ENCODE measurements at places on chromosomes 3 and 15.

DNA sequence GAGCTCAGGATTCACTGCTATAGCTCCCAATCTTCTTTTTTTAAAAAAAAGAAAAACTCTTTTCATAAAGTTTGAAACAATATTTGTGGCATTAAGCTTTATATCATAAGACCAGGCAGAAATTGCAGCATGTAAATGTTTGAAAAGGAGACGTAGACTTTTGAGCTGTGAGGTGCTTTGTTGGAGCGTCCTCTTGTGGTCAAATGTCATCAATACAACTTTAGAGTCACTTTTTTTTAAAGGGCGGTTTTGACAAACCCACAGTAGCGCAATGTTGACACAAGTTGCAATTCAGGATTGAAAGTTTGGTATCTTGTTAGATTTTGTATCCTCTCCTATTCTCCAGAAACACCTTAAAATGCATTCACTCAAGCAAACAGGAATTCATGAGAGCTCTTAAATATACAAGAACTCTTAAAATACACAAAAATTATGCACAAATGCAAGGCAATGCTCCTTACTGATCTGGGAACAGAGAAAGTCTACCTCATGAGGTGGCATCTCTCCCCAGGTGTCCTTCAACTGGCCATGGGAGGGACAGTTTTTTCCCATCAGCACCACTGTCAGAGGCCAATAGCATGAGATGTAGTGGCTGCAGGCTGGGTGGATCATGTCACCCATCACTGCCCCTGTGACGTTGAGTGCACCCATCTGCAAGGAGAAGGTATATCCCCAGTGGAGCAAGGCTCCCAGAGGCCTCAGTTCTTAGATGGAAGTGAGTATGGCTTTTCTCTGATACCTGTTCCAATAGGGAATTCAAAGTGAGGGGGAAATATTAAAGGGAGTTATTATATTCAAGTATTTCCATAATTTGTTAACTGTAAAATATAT is 70.7 kb downstream of the ANXA2 start:
- DNase-seq: no peak

- DNase-seq: no peak
Measured at GRCh38 chr15:80026754-80027153, 32.7 kb upstream of the ZFAND6 start.

DNA sequence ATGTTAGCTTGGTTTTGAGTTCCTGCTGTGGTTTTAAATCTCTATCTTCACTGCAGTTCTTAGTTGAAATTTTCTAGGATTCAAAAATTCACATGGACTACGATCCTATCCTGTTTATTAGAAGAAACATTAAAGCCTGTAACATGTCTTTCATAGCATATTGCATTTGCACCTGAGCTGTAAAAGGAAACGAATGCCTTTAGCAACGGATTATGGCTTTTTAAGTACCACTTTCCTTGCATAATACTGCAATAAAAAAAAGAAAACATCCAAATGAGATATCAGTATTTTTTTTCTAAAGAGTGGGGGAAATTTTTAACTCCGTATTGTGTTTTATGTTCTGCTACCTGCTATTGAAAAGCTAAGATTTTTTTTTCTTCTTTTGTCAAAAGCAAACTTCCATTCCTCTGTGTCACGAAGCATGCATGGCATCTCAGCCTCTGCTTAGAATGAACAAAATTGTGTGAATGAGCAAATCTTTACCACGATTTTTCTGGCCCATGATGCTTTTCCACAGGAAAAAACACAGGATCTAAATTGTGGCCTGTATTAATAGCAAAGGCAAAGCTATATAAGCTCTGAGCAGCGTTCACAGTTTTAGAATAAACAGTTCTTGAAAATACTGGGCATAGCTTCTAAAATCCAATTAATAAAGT is 110.0 kb upstream of the CDIN1 start:
- DNase-seq: no peak

- DNase-seq: no peak
Measured at GRCh38 chr15:77907824-77908751, 169.4 kb downstream of the TBC1D2B start.

GRCh38 chr3:60403866-60404265 is 847.4 kb downstream of the FHIT start:
- no peak for DNase-seq

DNA sequence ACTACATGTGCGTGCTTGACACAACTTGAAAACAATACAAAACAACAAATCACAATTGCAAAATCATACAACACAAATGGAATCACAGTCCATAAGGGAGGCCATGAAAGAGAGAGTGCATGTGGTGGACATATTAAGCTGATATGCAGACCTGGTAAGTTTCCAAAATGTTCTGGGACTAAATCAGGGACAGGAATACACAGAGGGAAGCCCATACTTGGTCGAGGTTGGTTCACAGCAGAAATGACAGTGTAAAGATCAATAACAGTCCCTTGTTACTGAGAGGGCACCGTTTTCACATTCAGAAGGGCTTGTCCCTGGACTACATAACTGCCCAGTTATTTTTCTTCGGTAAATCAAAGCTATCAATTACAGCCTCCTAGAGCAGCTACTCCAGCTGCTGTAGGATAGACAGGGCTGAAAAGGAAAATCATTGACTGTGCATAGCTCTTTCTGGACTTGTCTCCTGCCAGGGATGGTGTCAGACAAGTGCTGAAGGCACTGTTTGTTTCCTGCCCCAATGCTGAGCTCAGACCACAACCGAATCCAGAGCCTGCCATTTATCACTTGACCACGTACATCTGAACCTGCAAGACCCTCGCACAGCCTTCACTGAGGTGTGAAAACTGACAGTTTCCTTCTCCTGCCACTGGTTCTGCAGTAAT is 79.5 kb upstream of the KCNMB2 start:
- no peak for DNase-seq

DNA sequence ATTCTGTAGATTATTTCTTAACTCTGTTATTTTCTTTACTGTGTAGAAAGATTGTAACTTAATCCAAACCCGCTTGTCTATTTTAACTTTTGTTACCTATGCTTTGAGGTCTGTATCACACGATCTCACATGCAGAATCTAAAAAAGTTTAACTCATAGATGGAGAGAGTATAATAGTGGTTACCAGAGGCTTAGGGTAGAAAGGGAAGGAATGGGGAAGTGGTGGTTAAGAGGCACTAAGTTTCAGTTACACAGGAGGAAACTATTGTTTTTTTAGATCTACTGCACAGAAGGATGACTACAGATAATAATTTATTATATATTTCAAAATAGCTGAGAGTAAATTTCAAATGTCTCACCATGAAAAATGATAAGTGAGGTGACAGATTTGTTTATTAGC is 515.2 kb downstream of the RSL24D1 start:
- no peak for DNase-seq

GRCh38 chr15:85515212-85515611 is 134.8 kb downstream of the AKAP13 start:
- no peak for DNase-seq

- DNase-seq: no peak
Measured at GRCh38 chr15:52976516-52977075, 186.5 kb upstream of the ONECUT1 start.

DNA sequence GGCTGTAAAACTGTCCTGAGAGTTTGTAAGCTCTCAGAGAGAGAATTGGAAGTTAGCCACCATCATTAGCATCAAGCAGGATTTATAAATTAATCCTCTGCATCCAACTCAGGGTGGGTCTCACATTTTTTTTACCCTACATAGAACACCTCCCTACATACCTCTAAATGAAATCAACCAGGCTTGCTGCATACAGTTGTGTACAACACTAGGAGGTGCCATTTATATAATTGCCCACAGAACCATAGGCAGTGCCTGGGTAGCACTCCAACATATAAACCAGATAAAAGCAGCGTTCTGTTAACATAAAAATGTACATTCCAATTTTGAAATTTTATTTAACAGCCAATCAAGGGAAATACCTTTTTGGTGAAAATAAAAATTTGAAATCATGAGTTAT is 48.2 kb upstream of the SELENOK start:
- DNase-seq: no peak

DNA sequence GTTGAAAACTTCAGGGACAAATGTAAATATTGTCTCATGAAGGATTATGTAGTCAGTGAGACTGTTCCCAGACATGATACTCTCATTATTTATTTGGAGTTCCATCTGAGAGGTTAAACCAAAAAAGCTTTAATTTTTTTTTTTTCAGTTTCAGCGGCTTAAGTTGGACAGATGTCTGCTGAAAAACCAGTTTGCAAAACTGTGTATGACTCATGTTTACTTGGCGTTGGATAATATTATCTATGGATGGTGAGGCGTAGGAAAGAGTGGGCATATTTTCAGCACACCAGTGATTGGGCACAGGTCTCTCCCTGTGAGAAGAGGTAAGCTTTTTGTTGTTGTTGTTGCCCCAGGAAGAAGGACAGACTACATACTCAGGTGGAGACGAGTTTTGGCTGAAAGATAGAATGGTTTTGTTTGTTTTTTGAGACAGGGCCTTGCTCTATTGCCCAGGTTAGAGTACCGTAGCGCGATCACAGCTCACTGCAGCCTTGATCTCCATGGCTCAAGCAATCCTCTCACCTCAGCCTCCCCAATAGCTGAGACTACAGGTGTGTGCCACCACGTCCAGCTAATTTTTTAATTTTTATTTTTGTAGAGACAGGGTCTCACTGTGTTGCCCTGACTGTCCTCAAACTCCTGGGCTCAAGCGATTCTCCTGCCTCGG is 16.4 kb upstream of the ANXA2 start:
- DNase-seq: no peak

DNA sequence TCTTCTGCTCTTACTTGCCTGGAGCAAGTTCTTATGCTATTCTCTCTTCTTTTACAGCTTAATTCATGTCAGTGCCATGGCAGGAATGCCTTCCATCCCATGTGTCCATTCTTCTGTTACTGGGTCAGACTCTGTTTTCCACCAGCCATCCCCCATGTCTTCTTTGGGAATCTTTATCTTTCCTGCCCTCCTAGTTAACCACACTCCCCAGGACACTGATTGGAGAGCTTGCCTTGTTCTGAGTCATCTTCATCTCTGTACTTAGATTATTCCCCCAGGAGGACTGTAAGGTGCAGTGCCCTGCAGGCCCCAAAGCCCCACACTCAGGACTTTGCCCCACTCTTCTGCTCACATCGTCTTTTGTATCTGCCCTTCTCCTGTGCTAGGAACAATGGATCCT is 3.6 kb downstream of the ABHD17C start:
- no peak for DNase-seq

- DNase-seq: no peak
Measured at GRCh38 chr3:96865605-96866004, 51.2 kb downstream of the EPHA6 start.

GRCh38 chr3:177430653-177431052 is 233.4 kb upstream of the TBL1XR1 start:
- no peak for DNase-seq

DNA sequence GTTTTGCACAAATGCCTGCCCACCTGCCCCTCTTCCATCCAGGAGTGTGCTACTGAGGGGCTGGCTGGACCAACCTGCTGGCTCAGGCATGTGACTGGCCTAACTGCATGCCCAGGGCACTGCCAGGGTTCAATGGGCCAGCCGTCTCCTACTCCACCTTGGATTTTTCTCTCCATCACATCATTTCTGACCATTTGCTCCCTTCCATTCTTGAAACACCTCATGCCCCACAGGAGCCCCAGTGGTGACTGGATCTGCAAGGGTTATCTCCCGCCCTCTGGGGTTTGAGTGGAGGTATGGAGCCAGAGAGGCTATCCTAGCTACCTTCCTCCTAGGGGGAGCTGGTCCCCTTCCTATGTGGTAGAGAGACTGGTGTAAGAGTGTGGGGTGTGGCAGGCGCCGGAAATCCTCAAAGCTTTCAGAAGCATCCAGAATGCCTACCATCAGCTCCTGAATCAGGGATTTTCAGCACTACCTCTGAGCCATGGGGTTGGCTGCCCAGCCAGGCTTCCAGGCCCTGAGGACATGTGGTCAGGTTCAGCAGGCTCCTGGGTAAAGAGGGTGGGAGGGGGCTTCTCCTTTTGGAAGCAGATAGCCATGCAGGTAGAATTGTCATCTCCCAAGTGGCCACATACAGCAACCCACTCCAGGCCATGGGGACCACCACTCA is 2.9 kb upstream of the MANF start:
- DNase-seq: no peak

DNA sequence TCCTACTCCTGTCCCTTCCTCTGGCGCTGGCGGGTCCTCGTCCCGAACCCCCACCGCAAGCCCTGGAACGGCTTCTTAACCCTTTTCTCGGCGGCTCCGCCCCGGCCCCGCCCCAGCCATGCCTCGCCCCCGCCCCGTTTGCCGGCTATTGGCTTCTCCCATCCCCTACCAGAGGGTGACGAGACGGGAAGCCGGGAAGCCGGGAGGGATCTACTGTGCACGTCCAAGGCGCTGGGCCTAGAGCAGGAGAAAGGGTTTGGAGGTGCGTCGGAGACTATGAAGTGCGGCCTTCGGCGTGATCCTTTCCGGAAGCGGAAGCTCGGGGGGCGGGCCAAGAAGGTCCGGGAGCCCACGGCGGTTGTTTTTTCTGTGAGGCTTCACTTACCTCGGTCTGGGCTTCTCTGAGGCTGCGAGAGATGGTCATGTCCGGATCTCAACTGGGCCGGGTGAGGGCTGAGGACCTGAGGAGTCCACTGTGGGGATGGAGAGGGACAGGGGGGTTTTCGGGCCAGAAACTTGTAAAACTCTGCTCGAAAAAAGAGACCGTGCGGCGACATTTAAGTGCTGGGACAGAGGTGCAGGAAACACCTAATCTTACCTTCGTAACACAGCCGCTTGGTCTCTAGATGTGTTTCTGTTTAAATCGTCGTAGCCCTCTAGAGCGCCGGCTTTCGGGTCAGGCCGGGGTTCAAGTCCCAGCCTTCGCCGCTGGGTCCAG is 21.4 kb downstream of the ROPN1B start:
- peak; percentile 10 for DNase-seq

DNA sequence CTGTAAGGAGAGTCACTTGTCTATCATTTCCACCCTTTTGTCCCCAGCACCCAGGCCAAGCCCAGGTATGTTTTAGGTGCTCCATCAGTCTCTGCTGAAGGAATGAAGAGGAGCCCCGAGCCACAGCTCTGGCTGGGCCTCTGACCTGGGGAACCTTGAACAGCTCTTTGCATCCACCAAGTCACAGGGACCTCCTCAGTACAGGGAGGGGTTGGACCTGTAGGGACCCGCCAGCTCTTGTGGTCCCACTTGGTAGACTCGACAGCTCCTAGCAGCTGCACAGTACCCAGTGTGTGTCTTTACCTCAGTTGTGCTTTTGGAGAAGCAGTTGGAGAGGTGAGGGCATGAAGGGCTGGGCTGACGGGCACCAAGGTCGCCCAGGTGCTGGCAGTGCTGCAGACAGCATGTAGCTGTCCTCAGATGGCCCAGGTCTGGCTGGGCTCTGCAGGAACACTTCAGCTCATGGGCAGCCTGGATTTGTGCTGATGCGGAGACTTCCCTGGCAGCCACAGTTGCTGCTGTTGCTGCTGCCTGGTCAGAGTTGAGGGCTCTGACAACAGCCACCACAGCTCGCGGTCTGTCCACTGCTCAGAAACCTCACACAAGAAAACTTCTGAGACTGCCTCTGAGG is 123.6 kb downstream of the CACNA1D start:
- no peak for DNase-seq

All from cerebellar nuclear complex (tissue), 1 donor.